ENCODE measurements at places on chromosomes 6 and 20. TPM values are rescaled to one million over a fixed set of nuclear protein-coding genes. Genes with fewer than 3 reads are reported as not detected.

DNA sequence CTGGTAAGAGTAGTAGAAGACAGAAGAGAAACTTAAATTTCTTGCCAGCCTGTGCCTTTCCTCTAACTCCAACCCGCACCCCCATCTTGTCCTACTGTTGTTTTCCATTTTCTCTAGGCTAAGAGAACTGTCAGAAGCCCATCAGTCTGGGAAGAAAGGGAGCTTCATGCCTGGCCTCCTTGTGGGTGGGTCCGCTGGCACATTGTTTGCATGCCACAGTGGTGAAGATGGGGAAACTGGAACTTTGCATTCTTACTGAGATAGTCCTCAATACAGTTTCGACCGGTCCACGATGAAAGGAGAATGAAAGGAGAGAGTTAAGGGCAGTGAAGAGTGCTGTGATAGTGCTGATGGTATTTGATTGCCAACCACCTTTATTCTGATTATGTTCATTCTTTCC, 103.1 kb downstream of the TCP11 start:
- no peak for DNase-seq

GRCh38 chr6:52087498-52087999, at the start of gene PKHD1:
PKHD1 (minus strand) TSS chr6:52087613; CDS start chr6:52084933, 2,680 bp downstream.
- DNase-seq = peak; percentile 1

GRCh38 chr6:37524025-37524969, 24.6 kb upstream of the CCDC167 start:
- no peak for DNase-seq

DNA sequence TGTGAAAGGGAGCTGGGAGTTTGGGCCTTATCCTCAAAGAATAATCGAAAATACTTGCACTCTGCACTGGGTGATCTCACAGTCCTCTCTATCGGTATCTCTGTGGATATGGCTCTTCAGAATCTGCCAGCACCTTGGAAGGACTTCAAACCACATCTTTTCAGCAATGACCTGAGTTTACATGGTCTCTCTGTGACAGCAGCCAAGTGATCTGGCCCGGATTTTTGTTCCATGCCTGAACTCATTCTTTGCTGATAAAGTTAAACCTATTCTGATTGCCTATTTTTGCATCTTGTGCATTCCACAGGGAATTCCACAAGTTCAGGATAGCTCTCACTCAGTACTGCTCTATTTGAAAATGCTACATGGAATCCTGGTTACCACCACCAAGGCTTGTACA, 98.9 kb downstream of the HDGFL1 start:
- peak; percentile 20 for DNase-seq

DNA sequence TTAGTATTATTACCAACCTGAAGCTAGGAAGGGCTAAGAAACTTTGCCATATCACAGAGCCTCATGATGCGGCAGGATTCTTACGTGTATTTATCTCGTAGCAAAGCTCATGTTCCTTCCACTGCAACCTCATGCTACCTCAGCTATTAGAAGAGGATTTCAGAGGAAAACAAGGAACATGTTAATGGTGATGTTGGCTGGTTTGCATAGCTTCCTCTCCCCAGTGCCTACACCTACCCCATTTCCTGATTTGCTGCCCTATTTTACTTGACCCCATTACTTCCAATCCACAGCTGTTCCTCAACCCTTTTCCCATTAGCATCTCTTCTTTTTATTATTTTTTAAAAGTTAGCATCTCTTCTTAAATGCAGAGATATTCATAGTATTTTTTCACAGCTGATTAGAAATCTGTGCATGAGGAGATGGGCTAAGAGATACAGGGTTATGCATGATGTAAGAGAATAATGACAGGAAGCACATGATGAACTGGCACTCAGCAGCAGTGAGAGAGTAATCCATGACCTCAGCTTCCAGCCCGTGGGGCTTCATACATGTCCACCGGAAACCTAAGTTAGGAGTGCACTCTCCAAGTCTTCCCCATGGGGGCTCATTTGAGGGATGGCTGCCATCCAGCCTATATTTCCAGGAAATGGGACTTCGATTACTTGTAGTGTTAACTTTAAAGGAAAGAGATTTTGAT, 106.1 kb upstream of the ASF1A start:
- DNase-seq = no peak

GRCh38 chr6:146581968-146582367, 16.8 kb upstream of the ADGB start:
- no peak for DNase-seq

DNA sequence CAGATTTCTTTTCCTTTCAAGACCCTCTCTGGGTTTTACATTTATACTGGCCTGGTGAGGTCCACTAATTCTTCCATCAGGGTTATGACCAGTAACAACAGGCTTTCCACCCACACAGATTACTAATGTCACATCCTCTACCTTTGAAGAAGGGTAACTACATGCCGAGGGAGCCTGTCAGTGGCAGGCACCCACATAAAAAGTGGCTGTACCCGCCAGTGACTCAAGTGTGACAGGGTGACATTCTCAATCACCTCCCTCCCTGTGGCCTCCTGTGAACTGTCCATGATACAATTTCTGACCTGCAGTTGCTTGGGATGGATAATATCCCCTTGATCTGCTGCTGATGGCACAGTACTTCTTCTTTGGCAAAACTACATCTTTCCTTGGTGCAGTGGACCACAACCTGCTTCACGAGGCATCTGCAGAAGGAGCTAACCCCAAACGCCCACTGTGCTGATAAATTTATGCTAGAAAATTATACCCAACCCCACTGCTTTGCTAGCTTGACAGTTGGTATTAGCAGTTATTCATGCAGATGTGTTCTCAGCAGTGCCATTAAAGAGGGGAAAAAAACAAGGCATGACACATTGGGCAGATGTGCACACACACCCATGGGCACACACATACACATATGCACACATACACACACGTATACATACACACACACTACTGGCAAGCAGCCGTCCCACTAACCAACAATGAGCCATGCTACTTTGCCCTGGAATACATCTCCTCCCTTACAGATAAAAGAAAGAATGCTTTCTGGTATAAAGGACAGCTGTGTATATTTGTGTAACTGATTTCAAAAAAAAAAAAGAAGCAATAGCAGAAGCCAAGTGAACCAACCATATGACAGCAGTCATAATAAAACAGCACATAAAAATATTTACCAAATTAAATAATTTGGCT, 20.8 kb downstream of the GFOD1 start:
- no peak for DNase-seq

DNA sequence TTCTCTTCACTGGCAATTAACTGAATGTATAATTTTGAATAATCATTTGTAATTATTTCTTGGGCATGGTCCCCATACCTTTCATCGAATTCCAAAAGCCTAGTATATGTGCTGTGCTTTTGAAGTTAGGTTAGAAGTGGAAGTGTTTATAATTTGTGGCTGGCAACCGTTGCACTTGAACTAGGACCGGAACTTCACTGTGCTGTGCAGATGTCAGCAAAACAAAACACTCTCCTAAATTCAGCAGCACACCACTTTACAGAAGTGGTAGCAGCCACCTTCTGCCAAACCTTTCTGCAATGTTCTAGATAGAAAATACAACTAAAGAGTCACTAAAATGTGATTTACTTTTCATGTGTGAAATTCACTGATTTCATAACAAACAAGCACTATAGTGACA, 111.9 kb downstream of the FAM83B start:
- DNase-seq = no peak

DNA sequence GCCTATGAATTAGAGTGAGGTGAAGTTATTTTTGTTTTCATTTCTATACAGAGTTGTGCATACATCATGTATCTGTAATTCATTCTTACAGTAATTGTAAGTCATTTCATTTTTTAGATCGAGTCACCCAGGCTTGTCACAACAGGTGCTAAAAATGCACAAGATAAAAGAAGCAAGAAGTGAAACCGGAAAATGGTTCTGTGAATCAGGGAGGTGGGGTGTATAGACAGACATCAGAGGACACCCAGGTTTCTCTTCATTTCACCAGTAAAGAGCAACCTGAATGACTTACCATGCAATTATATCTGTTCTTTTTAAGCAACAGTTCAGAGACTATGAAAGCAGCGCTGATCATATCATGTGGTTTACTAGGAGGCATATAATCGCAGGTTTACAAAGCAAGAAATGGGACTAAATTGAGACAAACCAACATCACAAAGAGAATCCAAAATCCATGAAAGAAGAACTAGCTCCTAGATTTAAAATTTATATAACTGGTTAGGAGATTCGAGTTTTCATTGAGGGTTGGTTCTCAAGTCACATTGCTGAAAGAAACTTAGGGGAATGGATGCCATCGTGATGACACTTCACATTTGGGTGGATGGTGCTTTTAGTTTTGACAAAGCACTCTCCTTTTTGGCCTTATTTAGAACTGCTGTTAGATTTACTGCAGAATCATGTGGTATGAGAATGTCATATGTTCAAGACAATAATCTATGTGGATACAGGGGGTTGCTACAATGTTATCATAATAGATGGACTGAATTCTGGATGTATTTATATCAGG, 27.9 kb upstream of the TBC1D7 start:
- DNase-seq = no peak

- DNase-seq = no peak
Measured at GRCh38 chr6:53579338-53579737, 34.4 kb upstream of the GCLC start.

DNA sequence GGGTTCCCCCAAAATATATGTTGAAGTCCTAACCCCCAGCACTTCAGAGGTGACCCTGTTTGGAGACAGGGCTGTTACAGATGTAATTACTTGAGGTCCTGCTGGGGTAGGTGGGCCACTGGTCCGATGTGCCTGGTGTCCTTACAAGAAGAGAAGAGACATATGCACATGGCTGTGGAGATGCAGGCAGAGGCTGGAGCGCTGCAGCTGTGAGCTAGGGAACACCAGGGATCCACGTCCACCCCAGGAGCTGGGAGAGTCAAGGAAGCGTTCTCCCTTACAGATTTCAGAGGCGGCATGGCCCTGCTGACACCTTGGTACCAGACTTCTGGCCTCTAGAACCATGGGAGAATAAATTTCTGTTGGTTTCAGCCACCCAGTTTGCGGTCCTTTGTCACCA, 11.7 kb upstream of the SLC22A2 start:
- DNase-seq = no peak

- DNase-seq = peak; percentile 37
Measured at GRCh38 chr6:163263196-163263595, 151.3 kb upstream of the QKI start.

DNA sequence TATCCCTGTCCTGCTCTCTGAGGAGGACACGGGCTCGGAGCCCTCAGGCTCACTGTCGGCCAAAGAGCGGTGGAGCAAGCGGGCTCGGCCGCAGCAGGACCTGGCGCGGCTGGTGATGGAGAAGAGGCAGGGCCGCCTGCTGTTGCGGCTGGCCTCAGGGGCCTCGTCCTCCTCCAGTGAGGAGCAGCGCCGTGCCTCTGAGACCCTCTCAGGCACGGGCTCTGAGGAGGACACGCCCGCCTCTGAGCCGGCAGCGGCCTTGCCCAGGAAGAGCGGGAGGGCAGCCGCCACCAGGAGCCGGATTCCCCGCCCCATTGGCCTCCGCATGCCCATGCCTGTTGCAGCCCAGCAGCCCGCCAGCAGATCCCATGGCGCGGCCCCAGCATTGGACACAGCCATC, 14.2 kb upstream of the SLC22A7 start:
- no peak for DNase-seq

GRCh38 chr6:119079283-119079809, 882 bp upstream of the FAM184A start:
- peak; percentile 62 for DNase-seq

GRCh38 chr6:14383393-14384174, 266.0 kb downstream of the CD83 start:
- no peak for DNase-seq

GRCh38 chr6:86856379-86856778, 80.9 kb upstream of the HTR1E start:
- no peak for DNase-seq

DNA sequence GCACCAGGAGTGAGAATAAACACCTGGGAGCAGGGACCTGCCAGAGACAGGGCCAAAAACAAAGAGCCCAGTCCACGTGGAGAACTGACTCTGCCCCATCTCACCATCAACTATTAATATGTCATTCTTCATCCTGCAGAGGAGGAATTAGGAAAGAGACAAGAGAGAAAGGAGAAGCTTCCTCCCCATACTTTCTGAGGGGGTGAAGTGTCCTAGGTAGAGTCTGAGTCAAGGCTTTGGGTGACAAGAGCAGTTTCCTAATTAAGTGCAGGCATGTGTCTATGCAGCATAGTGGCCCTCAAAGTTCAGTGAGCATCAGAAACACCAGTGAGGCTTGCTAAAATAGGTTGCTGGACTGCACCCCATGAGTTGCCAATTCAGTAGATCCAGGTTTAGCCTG, 40.7 kb upstream of the BMP2 start:
- no peak for DNase-seq

DNA sequence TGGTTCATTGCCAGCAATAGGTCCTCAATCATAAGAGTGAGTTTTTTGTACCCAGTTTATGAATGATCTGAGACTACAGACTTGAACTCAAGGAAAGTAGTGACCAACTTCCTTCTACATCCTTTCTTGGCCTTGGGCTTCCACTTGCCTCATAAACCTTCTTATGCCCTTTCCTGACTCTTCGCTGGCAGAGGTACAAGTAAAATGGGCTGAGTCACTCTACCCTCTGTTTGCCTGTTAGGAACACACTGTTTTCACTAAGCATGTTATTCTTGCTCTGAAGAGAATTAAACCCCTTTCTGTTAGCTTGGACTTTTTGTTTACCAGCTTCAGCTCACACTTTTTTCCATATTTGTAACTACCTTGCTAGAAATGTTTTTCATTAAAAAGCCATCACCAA, 74.4 kb downstream of the PKHD1 start:
- no peak for DNase-seq

- no peak for DNase-seq
Measured at GRCh38 chr6:160439751-160440150, 91.6 kb downstream of the SLC22A3 start.

Gene TMEM244
- not detected for polyA plus RNA-seq

Gene NTSR1
- polyA plus RNA-seq = 0.34 TPM

Gene PI16
- 0.37 TPM for polyA plus RNA-seq

Gene BMP2
- polyA plus RNA-seq = 289 TPM

Gene PLCB4
- polyA plus RNA-seq = 39.2 TPM

Gene DDX43
- not detected for polyA plus RNA-seq

Gene NR2E1
- not detected for polyA plus RNA-seq

Gene ZBTB46
- polyA plus RNA-seq = 24.1 TPM

Gene PXMP4
- polyA plus RNA-seq = 13.8 TPM

Gene ADAT2
- polyA plus RNA-seq = 13.2 TPM

Gene ZDHHC14
- 6.9 TPM for polyA plus RNA-seq

Gene HAO1
- polyA plus RNA-seq = not detected

Gene CASP8AP2
- polyA plus RNA-seq = 21.6 TPM

Gene SLC12A5
- polyA plus RNA-seq = 17.1 TPM

Gene NOTCH4
- polyA plus RNA-seq = 7.2 TPM

Gene APCDD1L
- polyA plus RNA-seq = 1.4 TPM

All from cardiac muscle cell (in vitro differentiated cells and primary cell).